ENCODE measurements at places on chromosomes 7 and 10. TPM values are rescaled to one million over a fixed set of nuclear protein-coding genes. Genes with fewer than 3 reads are reported as not detected.

DNA sequence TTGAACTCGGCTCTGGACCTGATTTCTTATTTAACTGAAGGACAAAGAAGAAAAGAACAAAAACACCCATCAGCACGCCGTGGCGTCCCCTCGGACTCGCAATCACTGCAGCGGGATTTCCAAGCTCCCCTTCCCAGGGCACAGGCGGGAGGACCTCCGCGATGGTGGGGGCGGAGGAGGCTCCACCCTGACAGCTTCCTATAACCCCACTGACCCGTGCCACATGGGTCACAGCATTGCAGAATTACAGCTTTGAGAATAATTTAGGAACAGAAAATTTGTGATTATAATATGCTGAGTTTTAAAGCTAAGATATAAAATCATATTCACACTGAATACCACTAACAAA is 129.7 kb upstream of the SEC61G start:
- no peak for DNase-seq

DNA sequence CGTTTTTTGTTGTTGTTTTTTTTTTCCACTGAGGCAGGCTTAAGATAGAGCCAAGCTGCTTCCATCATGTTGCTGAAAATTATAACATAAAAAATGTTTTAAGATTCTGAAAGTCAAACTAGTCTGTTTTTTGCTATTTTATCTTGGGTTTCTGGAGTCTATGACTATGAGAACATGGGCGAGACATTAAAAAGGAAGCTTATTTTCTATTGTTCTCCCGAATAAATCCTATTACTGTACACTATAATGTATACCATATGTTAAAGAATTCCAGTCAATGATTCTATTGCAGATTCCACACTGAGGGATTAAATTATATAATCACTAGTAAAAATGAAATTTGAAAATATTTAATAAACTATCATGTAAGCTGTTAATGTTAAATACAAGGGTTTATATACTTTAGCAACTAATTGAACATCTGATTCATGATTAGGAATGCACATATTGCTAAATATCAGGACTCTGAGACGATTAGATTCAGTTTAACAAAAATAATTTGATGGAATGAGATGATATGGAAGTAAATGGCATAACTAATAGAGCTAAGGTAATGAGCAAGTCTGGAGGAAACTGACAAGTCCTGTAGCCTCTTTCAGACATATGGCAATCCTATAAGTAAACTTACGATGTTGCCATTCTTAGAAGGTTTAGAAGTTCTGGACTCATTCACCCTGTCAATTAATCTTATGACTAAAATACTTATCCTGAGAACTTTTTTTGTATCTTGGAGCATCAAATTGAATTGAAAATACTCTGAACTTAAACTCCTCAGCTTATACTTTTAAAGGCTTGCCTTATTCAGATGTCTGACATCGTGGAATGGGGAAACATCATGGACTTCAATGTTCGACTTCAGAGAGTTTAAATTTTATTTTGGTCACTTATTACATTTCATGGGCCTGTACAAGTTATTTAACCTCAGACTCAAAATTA is 294.8 kb upstream of the DGKB start:
- no peak for DNase-seq

DNA sequence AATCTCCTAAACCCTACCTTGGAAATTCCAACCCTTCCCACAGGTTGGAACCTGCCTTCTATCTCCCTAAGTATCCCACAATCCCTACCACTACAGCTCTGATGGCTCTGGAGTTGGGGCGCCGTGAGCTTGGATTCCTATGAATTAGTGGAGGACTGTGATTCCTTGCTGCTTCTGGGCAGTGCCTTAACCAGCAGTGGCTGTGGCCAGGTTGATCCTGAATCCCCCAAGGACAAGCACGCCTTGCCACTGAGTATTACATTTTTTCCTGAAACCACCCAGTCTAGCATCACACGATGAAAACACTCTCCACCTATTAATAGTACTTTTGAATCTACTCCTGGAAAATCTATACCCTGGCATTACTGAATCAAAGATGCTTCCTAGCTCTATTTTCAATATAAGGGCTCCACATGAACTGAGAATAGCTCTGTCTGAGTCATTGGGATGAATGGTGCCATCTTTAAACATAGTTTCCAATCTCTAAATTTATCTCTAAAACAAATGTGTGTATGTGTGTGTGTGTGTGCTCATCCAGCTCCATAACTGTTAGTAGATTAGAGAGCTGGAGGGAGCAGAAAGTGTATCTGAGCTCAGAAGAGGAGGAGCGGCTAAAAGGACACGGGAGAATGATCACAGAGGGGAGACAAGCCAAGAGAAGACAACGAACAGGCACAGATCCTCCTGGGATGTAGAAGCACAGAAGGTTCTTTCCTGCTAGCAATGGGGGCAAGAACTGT is 11.9 kb upstream of the INPP5F start:
- DNase-seq, result no peak

DNA sequence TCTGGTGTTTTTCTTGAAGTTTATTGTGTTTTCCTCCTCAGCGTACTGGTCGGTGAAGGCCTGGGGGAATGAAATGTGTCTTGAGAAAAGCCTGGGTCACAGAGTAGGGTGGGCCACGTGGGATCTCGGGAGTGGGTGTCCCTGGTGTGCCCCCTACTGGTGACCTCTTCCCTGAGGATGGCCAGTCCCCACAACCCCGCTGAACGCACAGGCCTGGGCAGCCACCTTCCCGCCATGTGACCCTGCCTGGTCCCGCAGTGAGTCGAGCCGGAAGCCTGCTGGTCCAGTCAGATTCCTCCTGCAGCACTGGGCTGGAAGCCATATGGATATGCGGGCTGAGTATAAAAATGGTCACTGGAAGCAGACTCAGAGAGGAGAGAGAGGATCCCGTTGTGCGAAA is 52.9 kb upstream of the GNA12 start:
- no peak for DNase-seq

GRCh38 chr10:86325158-86325557 is 41.4 kb downstream of the GRID1 start:
- DNase-seq, result no peak

DNA sequence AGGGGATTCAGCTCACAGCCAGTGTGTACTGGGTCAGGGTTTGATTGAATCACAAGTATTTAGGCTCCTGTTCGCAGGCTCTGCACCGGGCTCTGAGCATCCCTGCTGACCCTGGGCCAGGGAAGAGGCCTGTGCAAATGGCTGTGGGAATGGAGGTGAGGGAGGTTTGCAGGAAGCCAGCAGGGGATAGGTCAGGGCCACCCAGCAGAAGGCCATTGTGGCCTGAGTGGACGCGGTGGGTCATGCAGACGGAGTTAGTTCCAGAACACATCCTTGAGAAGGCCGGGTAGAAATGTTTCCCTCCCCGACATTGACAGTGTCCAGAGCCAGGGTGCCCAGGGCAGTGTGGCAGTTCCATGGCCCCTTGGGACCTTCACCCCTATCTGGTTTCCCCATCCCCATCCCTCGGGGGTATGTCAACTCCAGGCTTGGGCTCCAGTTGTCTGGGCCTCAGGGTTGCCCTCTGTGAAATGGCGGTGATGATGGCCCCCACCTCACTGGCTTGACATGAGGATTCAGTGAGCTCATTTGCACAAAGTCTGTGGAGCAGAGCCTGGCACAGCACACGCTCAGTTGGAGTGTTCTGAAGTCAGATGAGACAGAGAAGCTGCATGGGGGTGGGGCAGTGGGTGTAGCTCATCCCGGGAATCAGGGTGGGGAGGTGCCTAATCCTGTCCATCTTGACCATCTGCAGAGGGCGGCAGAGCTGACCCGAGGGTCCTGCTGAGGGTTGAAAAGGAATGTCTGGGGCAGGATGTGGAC is 107.6 kb downstream of the ADCY1 start:
- no peak for DNase-seq

DNA sequence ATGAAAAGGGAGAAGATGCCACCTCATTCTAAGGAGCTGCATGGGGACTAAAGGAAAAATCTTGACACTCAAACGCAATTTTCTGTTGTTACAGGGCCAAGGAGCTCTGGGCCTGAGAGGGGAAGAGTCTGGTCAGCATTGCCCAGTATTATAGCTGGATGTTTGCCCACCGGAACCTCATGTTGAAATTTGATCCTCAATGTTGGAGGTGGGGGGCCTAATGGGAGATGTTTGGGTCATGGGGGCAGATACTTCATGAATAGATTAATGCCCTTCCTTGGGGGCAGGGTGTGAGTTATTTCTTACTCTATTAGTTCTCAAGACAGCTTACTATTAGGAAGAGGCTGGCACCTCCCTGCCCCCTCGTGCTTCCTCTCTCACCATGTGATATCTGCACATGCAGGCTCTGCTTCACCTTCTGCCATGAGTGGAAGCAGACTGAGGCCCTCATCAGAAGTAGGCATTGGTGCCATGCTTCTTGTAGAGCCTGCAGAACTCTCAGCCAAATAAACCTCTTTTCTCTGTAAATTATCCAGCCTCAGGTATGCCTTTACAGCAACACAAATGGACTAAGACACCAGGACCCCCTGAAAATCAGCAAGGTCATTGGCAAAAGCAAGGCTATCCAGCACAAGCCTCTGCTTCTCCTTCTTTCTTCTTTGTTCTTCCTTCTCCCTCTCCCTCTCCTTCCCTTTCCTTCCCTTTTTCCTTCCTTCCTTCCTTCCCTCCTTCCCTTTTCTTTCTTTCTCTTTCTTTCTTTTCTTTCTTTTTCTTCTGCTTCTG is 15.1 kb downstream of the GCK start:
- DNase-seq, result no peak

DNA sequence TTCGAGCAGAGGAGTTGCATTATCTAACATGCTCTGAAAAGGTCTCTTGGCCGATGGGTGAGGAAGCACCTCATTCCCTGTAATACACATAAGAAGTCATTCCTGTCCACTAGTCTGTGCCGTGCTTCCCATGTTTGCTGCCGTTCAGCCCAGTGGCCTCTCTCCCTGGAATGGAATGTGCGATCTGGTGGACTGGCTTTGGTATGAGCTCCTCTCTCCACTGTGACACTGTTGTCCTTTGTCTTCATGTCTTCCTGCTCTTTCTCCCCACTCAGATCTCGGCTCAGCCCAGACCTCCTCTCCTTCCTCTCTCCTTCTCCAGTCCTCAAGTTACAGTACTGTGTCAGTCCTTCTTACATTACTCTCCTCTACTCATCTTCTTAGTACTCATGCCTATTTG is 192.8 kb upstream of the KLF6 start:
- DNase-seq, result no peak

DNA sequence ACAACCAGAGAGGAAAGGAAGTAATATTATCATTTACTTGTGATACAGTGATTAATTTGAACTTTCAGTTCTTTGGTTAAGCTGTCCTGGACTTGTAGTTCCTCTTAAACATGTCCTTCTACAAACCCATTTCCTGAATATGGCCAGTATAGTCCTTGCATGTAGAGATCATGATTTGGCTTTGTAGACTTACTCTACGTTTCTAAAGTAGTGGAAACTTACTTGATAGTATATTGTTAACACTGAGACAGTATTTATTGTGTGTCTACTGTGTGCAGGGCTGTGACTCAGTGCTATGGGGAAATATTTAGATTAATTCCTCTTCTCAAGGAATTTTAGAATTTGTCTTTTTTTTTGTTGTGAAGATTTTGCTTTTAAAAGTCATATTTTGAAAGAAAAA is 109.5 kb downstream of the NRF1 start:
- no peak for DNase-seq

GRCh38 chr10:5594271-5595049 is 69.7 kb downstream of the CALML3 start:
- DNase-seq, result peak; percentile 38

DNA sequence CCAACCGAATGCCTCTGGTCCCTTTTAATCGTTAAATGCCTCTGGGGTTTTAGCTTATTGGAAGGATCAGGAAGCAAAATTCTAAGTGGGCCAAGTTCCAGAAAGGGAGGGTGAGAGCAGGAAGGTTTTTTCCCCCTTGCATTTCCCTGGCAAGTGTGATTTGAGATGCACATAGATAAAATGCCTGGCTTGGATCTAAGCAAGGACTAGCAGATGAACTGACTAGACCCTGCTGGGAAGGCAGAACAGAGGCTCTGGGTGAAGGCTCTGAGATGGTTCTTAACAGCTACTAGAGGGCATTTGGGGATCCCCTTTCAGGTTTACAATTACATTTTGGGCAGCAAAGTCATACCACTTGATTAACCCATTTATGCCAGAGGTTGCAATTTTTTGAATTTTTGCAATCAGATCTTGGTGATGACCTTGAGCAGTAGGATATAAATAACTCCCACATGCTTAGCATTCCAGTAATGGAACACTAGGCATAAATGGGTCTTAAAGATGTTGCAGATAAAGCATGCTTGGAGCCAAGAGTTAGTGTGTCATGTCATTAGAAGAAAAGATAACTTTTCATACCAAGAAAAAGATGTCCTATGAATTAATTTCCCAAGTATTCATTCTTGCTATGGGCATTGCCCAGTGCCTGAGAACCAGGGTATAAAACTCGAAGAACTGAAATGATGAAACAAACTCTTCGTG is 205.9 kb downstream of the SEC23IP start:
- DNase-seq, result no peak

DNA sequence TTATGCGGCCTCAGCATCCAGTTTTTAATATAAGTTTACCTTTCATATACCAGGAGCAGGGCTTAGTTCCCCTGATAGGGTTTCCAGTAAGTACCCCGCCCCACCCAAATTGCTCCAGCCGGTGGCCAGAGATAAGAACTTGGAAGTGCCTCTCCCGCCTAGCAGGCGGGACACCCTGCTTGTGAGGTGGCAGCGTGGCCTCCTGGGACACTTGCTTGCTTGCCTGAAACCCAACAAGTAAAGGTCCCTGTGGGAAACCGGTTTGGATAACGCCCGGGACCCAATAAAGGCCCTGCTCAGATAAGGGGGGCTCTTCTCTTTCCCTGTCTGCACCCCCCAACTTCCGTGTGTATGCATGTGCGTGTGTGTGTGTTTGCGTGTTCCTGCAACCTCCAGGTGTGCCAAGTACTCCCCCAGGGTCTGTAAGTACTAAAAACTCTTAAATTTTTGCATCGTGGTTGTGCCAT is 154.3 kb downstream of the ARHGAP21 start:
- no peak for DNase-seq

AIMP2 gene
- total RNA-seq, result 61.3 TPM

CALML3 gene
- not detected for total RNA-seq

HOGA1 gene
- 0.85 TPM for total RNA-seq

LIPN gene
- not detected for total RNA-seq

GPC2 gene
- total RNA-seq, result 4.4 TPM
